Activated T-cell treated with anti-CD3 and anti-CD28 coated beads, Interleukin-2, amount 50 U/mL, for 48 hours (primary cell): ENCODE measurements at places on chromosomes 3 and 15.

DNA sequence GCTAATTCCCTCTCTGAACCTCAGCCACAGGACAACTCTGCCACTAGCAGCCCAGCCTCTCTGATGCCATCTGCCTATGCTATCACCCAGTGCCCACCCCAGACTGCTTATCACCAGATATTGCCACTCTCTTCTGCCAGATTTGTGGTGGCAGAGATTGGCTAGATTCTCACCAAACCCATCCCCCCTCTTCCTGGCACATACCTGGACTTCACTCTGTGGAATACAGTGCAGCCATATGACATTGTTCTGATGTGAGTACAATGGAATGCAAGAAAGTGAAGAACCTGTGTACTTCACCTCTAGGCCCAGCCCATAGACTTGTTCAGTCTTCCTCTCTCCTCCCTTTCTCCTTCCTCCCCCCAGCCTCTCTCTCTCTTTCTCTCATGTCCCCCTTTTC is 46.9 kb upstream of the NTRK3 start:
- DNase-seq: no peak

DNA sequence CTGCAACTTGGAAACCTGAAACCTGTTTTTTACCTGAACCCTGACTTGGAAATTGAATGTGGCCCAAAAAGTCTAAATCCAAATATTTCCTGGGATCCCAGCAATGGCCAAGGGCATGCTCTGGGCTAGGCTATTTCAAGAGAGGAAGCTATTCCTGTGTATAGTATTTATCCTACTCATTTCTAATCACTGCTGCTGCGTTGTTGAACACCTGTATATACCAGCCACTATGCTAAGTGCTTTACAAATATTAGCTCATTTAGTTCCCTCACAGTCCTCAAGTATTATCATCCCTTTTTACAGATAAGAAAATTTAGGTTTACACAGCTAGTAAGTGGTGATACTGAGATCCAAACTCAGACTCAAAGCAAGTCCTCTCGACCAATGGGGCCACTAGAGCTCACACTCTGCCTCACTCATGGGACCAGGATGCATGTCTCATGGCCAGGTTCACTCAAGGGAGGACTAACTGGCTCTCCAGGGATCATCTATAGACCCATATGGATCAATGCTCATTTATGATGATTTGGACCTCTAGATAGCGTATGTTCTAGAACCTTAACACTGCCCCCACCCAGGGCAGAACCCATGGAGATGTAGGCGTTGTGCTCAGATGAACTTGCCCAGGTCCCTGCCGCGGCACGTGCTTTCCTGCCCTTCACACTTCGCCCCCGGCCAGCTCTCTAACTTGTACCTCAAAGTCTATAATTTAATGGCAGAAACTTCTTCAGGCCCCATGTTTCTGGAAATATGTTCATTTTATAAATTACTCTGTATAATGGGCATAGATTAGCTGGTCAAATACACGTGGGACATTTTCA is 2.6 kb upstream of the CCR4 start:
- no peak for DNase-seq

DNA sequence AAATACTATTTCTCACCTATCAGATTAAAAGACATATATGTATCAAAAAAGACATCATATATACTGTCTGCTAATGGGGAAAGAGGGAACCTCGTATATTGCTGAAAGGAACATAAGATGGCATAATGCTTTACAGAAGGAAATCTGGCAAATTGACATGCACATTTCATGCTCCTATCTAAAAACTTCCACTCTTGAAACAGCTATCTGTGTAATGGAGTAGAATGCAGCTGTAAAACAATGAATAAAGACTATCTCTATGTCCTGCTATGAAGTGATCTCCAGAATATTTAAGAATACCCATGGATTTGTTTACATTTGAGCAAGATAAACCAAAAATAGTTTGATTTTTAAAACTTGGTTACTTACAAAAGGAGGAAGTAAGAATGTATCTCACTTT is 107.4 kb downstream of the TBL1XR1 start:
- no peak for DNase-seq

DNA sequence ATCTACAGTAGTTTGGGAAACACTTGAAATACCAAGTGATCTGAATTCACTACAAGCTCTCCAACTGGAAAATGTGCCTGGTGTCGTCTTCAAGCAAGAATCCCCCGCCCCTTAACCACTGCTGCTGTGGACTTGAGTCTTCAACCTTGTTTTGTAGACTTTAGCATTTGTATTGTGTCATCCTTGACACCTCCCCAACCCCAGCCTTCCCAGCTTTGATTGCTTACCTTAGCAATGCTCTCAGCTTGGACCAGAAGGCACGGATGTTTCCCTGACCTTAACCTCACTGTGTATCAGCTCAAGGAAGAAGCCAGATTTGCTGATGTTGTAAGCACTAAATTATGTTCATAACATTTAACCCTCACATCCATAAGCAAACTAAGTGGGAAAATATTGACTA is 146.4 kb downstream of the IGF1R start:
- no peak for DNase-seq

- DNase-seq: no peak
Observed at GRCh38 chr3:11799791-11800190, 46.9 kb downstream of the TAMM41 start.

DNA sequence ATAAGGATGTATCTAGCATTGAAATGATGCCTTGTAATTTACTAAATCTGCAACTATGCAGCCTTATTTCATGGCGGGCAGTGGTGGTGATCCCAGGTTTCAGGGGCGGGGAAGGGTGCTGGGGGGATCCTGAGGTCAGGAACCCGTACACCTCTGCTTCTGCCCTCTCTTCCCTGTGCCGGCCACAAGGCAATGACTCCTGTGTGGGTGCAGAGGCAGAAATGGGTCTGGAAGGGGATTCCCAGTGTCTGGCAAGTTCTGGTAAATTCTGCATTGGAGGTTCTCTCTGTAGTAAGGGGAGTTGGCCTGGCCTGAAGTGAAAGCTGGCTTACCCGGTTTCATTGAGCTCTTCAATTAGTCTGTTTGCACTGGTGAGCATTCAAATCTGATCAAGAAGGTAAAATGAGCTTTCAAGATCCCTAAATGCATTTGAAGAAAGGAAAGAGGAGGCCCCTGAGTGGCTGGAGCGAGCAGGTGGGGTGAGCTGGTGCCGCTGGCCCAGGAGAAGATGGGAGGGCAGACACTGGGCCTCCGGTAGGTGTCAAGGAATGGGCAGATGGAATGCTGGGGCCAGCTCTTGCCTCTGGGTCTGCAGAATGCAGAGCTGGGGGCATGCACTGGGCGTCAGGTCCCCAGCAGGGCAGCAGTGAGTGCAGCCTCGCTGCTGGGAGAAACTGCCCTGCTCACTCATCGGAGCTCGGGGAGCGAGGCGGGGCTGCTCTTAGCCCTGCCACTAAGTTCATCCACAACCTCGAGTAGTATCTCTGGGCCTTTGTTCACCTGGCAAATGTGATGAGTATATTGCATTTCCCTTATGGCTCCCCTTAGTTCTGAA is 13.7 kb downstream of the NRROS start:
- no peak for DNase-seq

GRCh38 chr15:36334059-36334458 is 245.4 kb upstream of the CDIN1 start:
- no peak for DNase-seq

- DNase-seq: no peak
Observed at GRCh38 chr15:90463381-90463780, 66.3 kb upstream of the CRTC3 start.

DNA sequence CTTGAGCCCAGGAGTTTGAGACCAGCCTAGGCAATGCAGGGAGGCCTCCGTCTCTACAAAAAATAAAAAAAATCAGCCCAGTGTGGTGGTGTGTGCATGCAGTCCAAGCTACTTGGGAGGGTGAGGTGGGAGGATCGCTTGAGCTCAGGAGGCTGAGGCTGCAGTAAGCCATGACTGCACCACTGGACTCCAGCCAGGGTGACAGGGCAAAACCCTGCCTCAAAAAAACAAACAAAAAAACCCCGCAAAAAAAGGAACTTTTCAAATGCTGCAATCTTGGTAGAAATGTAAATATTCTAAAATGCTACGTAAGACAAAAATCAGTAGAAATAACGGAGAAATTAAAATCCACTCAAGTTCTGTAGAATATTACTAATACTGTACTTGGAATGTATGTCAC is 108.1 kb upstream of the MELTF start:
- no peak for DNase-seq
